Dermis blood vessel endothelial cell (primary cell): ENCODE measurements at places on chromosomes 2 and 18. TPM values are rescaled to one million over a fixed set of nuclear protein-coding genes. Genes with fewer than 3 reads are reported as not detected.

Gene EPHA4
- 10.6 and 21.1 TPM in 2 replicates for total RNA-seq

Gene LCLAT1
- total RNA-seq: 14.6 and 15.4 TPM in 2 replicates

Gene RNU2-63P
- total RNA-seq: not detected in 2 replicates

Gene TMEFF2
- total RNA-seq: 0.05 TPM in 1 of 2 replicates, not detected in the other

Gene RUFY4
- total RNA-seq: not detected in 2 replicates

Gene KCNIP3
- total RNA-seq: 0.14 and 0.51 TPM in 2 replicates

Gene CFAP53
- under 0.01 and 0.14 TPM in 2 replicates for total RNA-seq

Gene TCF23
- total RNA-seq: not detected in 2 replicates

Gene SCG2
- under 0.01 and 0.05 TPM in 2 replicates for total RNA-seq

Gene LCT
- total RNA-seq: under 0.01 TPM in 1 of 2 replicates, not detected in the other

Gene MOGAT1
- total RNA-seq: not detected in 2 replicates

Gene TDRD15
- not detected in 2 replicates for total RNA-seq

Gene TWIST2
- 0.56 TPM in 1 of 2 replicates, not detected in the other for total RNA-seq

Gene SIGLEC15
- total RNA-seq: 0.05 TPM in 1 of 2 replicates, not detected in the other

Gene AQP12B
- not detected in 2 replicates for total RNA-seq

Gene ALPI
- total RNA-seq: not detected in 2 replicates

Gene PNPT1
- 17.5 and 32.1 TPM in 2 replicates for total RNA-seq

Gene COL5A2
- total RNA-seq: 72.6 and 87.1 TPM in 2 replicates

Gene ASTL
- total RNA-seq: not detected in 2 replicates
